ENCODE measurements at places on chromosomes 11 and 22.

DNA sequence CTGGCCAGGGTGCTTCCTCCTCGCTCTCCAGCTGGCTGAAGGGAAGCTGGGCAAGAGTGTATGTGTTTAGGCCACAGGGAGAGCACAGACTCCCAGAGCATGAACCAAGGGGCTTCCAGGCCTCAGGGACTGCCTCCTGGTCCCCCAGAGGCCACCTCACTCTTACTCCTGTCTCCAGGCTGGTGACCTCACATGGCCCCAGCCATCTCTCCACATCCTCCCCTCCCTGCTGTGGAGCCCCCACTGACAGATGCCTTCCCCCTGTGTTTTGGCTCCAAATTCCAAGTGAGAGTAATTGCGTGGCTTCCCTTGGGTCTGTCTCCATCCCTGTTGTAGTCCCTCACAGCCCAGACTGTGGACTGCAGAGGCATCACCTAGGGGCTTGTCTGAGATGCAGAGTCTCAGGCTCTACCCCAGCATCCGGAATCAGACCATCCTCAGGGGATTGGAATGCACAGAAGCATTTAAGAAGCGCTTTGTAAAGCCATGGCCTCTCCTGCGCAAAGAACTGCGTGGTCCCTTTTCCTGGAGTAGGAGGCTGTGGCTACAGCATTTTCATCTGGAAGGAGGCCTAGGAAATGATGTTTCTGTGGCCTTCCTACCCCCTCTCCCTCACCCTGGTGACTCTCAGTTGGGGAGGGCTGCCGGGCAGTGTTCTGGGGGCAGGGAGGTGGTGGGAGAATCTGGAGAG, 91.1 kb downstream of the ATXN10 start:
- DNase-seq: no peak

- no peak for DNase-seq
These were observed 8.9 kb downstream of the BCL2L13 start for GRCh38 chr22:17647452-17647851.

DNA sequence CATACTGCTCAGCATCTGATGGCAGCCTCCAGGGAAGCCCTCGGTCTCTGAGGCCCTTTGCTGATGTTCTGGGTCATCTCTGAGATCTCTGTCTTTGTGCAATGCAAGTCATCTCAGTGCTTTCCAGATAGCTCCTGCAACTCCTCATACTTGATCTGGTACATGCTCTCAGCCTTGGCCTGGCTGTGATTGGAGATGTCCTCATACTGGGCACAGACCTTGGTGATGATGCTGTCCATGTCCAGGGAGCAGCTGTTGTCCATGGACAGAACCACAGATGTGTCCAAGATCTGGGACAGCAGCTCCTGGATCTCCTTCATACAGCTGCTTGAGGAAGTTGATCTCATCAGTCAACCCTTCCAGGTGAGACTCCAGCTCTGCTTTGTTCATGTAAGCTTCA, 69.1 kb downstream of the SIK2 start:
- DNase-seq: no peak

- DNase-seq: no peak
These were observed 14.7 kb downstream of the TBC1D10A start for GRCh38 chr22:30312053-30312452.

DNA sequence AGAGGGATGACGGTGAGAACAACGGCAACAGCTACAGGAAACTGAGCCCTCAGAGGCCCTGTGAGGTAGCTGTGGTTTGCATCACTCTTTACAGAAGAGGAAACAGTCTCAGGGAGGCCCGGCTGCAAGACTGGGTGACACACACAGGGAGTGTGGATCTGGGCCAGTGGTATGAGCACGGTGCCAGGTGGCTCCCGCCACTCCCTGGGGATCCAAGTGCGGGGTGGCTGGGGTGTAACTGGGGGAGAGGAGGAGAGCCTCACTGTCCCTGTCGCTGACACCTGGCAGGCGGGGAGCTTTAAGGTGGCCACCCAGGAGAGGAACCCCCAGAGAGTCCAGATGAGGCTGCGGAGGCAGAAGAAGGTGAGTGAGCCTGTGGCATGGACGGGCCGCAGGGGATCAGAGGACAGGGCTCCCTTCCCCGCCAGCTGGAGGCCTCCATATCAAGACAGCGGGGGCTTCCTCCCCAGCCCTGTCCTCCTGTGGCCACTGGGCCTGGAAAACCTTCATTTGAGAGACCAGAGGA, 5.6 kb downstream of the RGL4 start:
- DNase-seq: peak; percentile 75

- no peak for DNase-seq
These were observed 33.7 kb downstream of the APLP2 start for GRCh38 chr11:130103296-130103814.

DNA sequence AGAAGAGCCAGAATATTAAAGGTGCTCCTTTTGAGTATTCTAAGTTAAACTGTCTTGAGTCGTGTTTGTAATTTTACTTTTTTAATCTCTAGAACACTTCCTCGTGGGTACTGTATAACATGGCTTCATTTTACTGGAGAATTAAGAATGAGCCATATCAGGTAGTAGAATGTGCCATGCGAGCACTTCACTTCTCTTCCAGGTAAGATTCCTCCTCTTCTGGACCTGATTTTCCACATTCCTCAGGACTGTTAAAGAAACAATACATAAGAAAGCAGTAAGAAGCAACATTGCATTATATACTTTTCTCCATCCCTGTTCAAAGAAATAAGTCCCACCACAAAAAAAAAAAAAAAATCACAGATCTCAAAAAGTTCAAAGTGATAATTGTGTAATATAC, 37.9 kb downstream of the TTC17 start:
- DNase-seq: no peak

DNA sequence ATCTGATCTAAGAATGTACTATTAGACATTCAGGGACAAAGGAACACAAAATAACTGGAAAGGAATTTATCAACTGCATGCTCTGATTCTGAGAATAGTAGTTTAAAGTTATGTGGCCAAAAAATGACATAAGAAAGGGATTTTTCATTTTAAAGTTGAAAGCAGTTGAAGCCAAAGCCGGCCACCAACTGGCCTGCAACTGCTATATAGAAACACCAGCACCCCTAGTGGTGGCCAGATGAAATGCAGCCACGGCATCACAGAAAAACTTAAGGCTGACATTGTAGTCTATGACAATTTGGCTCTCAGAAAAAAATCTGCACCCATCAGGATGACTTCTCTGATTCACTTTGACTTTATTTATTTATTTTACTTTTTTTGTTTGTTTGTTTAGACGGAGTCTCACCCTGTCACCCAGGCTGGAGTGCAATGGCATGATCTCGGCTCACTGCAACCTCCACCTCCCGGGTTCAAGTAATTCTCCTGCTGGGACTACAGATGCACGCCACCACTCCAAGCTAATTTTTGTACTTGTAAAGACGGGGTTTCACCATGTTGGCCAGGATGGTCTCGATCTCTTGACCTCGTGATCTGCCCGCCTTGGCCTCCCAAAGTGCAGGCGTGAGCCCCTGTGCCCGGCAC, 59.2 kb downstream of the SLC35F2 start:
- peak; percentile 69 for DNase-seq

DNA sequence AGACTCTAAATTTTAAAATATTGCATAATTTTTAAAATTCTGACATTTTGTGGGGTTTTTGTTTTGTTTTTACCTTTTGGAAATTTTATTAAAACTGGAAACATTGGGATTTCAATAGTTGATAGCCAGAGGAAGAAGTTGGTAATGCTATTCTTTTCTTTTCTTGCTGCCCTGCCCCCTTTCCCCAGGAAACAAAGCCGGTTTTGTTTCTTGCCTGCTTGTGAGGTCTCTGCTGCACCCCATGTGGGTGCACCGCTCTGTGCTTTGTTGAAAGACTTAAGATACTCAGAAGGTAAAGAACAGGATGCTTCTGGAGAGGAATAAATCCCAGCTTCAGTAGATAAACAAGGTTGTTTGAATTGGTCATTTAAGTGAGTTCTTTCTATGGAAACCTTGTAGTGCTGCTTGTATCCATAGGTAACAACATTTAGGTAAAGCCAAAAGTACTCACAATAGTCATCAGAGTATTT, 87.5 kb downstream of the YAP1 start:
- no peak for DNase-seq

GRCh38 chr22:41939981-41940831, 6.7 kb downstream of the CENPM start:
- peak; percentile 97 for DNase-seq

DNA sequence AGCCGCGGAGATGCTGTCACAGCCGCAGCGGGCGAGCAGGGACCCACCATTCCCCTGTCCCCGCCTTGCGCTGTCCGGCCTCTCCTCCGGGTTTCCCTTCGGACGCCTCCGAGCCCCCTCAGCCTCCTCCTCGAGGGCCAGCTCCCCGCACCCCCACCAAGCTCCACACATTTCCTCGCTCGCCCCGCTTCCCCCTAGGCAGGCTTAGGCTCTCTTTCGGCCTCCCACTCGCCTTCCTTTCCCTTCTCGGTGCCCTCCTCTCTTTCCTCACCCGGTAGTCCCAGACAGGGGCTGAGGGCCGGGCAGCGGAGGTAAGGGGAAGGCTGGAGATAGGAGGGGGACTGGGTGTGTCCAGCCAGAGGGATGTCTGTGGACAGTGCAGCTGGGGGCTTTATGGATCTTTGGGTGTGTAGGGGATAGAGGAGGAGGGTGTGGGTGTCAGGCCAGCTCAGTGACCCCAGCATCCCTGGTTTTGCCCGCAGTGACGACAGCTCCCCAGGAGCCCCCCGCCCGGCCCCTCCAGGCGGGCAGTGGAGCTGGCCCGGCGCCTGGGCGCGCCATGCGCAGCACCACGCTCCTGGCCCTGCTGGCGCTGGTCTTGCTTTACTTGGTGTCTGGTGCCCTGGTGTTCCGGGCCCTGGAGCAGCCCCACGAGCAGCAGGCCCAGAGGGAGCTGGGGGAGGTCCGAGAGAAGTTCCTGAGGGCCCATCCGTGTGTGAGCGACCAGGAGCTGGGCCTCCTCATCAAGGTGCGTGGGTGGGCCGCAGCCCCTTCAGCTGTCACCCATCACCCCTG, 1.6 kb downstream of the KCNK4 start:
- DNase-seq: no peak

- no peak for DNase-seq
These were observed 35.4 kb downstream of the CDKN1C start for GRCh38 chr11:2849994-2850770.

DNA sequence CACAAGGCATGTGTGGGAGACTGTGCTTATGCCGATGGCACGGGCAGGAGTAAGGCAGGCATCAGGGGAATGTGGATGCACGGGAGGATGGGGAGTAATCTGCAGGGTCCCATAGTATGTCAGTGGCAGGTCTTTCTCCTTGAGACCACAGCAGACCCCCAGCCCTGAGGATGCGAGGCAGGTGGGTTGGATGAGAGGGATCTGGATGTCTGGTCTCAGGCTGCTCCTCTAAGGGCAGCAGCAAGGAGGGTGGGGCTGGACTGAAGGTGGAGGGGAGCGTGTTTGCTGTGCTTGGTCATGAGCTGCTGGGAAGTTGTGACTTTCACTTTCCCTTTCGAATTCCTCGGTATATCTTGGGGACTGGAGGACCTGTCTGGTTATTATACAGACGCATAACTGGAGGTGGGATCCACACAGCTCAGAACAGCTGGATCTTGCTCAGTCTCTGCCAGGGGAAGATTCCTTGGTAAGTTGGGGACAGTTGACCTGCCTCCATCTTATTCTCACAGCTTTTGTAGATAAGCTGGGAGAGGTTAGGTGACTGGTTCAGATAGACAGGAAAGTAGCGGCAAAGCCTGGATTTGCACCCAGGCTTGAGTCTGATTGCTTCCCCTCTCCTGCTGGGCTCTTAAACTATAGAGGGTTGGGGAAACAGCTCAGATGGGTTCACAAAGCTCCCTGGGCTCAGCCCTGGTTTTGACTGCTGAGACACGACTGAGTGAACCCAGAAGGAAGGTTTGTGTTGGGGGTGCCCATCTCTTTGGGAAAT, at the start of gene APOL1:
TSS of gene APOL1 (plus strand) at position 380 of the 769 bp plus-strand sequence. CDS start 1,823 bp downstream, outside the sequence.
- DNase-seq: peak; percentile 57

GRCh38 chr11:9861860-9862725, 198.2 kb downstream of the SWAP70 start:
- peak; percentile 44 for DNase-seq

- no peak for DNase-seq
These were observed 8.7 kb downstream of the CSF2RB start for GRCh38 chr22:36922105-36922608.

DNA sequence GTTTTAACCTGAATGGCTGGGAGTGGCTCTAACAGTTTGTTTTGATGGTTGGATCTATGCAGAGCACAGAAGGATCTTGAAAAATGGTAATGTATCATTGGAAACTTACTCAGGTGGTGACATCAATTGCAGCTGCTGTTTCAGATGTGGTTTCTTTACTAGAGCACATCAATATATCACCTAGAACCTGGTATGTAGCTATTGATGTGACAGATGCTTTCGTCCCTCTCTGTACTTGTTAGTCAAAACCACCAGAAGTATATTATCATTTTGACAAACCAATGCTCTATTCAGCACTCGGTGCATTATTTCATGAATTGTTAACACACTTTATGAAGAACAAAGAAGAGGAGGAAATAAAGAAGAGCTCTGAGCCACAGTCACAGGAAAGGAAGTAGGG, 26.6 kb upstream of the SCN3B start:
- DNase-seq: no peak

DNA sequence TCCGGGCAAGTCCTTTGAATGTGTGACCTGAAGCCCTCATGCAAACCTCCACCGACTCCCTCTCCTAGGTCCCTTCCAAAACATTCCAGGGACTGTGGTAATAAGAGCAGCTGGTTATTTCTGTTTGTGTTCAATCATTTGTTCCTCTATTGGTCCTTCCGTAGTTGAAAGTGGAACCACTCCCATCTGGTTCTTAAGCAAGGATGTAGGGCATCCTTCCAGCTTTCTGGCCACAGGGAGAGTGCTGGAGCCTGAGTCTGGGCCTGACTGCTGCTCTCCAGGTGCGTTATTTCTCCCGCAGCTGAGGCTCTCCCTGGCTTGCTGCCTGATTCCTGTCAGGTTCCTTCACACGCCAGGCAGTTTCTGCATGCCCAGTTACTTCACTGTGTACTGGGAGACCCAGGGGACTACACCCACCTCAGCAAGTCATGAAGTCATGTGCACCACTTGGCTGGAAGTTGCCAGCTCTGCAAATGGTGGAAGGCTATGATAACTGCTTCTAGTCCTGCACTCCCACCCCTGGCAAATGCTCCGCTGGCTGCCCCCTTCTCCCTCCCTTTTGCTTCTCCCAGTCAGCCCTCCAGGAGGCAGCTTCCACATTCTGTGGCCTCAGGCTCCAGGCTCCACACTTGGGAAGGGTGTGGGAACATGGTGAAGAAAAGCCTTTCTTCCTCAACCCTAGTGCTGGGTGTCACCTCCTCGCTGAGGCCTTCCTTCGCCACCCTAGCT, 4.0 kb upstream of the ALX4 start:
- DNase-seq: no peak

DNA sequence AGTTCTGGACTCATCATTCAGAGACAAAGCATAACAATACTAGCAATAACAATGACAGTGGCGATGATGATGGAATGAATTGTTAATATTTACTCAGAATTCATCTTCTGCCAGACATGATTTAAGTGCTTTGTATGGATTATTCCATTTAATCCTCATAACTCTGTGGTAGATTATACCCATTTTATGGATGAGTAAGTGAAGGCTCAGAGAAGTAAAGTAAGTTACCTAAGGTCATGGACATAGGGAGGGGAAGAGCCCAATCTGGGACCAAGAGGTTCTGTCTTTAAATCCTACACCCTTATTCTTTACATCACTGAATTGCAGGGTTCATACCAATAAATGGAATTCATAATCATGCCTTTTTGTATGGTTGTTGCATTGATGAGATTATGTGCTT, 72.7 kb downstream of the MYO18B start:
- no peak for DNase-seq

All from activated naive CD4-positive, alpha-beta T cell treated with Interleukin-2 at 50 U/mL for 16 hours (primary cell).